ENCODE measurements at places on chromosomes 1 and 21.
A peak's percentile ranks its signal among the peaks of the same experiment; 100 is the strongest.

DNA sequence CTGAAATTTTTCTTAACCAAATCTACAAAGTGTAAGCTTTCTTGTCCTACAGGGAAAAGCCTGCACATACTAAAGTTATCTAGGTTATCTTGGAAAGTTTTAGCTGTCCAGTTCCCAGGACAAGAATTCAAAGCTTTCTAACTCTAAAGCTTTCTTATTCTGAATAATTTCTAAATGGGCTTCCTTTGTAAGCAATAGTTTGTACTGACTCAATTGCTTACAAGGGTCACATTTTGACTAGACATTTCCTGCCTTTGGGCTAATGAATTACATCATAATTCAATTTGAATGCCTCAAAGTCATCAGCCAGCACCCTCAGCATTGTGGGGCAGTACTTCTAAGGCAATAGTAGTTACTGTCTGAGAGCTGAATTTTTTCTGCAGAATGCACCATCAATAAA, 223.0 kb downstream of the LTN1 start:
- peak; percentile 28 for DNase-seq

DNA sequence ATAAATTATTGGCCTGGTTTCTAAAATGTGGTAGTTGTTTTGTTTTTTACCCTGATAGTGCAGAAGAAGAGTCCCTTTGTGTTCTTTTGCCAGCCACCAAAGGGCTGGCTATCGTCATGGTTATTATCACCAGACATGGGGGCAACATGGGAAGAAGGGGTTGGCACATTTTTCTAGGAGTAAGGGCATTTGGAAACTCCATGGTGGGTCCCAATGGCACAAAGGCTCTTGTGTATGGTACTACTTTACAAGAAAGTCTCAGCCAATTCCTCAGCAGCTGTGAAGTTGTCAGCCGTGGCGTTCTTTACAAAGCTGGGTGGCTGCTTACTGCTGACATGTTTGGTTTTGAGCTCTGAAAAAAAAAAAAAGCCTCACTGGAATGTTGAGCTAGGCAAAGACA, 330.4 kb upstream of the ESRRG start:
- DNase-seq: no peak

DNA sequence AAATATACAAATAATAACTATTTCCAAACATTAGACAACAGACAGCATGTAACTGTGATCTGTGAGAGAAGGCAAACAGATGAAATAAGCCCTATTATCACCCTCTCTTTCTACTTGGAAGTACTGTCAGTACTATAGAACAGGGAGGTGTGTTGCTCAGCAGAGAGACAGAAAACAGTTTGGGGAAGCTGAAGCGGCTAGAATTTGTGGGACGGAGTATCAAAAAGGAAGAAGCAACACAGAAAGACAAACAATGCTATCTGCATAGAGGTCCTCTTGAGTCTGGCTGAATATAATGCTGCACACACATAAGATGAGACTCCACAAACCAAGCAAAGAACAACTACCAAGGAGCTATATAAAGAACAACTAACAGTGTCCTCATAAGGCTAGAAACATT, 59.4 kb downstream of the ZZZ3 start:
- DNase-seq: no peak

DNA sequence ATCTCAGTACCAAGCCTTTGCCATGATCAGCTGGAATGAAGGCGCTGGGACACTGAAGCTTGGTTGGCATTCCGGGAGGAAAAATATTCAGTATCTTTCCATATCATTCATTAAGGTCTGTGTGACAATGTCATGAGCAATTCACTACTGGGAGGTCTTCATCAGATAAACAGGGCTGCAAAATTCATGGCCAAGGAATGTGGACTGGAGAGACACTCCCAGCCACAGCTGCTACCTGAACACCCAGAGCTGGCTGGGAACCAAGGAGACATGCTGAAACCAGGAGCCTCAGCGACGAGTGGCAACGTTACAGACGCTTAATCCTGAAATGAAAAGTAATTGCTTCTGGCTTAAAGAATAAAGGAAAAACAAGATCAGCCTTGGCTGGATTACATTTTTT, 30.6 kb upstream of the DDAH1 start:
- DNase-seq: peak; percentile 84

DNA sequence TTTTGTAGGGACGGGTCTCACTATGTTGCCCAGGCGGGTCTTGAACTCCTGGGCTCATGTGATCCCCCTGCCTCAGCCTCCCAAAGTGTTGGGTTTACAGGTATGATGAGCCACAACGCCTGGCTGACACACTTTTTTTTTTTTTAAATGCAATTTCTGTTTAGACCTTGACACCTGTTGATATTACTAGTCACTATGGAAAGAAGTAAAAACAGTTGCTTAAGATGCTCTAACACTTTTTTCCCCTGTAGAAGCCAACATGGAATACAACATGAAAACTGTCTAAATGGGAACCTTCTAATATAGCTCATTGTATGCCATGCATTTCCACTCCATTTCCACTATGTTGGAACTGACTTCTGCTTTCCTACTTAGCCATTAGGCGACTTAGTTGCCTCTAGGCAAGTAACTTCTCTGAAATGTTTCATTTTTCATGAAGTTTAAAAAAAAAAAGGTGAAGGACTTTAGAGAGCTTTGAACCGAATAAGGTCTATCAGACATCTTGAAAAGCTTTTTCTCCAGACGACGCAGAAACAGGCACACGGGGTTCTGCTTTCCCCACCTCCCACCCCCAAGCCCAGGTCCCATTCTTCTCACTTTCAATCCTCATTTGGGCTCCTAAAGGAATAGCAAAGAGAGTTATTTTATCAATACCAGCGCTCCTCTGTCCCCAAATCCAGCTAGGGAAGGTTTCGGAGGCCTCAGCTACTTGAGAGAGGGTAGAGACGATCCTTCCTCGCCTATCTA, 648 bp upstream of the DR1 start:
- no peak for DNase-seq

GRCh38 chr21:42258150-42258884, 39.4 kb downstream of the ABCG1 start:
- peak; percentile 41 for DNase-seq

DNA sequence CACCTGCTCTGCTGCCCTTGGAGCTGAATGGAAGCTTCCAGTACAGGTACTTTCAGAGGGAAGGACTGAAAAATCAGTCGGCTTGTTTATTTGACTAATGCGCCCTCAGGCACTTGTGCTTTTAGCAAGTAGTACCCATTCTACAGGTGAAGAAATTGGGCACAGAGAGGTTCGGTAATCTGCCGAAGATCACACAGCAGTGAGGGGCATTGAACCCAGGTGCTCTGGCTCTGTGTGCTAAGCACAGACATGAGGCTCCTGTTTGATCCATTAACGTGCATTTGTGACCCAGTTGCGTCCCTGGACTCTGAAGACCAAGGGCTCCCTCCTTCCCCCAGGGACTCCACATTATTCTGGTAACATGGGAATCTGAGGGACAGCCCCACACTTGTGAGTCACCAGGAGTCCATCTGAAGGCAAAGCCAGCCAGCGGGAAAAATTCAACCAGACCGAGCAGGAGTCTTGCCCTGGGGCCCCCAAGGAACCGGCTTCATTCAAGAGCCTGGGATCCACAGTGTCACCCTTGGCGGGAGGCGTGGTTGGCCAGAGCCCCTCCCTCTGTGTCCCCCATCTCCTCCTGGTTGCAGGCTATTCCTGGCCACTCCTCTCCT, 192.4 kb upstream of the ARHGEF16 start:
- DNase-seq: no peak

- no peak for DNase-seq
These were observed 2.2 kb upstream of the LAPTM5 start for GRCh38 chr1:30759718-30760281.

GRCh38 chr1:17258758-17259130, 9.8 kb downstream of the PADI3 start:
- no peak for DNase-seq

DNA sequence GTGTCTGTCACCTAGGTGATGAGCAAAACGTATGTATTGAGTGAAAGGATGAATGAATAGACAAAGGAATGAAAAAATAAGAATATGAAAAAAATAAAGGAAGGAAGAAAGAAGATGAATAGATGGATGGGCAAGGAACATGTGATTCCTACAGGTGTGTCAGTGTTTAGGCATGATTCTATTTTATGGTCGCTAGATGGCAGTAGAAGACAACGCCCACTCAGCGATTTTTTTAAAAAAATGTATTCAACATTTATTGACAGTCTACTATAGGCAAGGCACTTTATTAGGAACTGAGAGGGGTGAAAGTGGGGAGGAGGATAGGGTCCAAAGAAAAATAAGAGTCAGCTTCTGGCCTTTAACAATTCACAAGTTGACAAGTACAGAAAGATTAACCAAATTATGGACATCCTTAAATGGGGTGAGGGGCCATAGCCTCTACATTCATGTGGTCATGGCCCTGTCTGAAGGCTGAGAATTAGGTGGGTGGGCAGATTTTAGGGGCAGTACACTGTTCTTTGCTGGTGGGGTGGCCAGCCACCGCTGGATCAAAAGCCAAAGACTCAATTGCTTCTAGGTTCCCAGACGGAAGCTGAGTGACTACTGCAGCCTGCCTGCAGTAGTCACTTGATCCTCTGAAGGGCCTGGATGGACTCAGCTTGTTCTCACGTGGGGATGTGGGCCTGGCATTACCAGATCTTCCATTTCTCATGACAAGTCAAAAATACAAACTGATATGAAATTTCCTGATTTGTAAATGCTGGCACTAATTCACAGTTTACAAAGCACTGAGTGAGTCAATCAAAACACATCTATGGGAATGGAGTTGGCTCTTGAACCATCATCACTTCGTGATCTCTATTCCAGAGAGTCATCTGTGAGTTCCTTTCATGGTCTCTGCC, 83.9 kb downstream of the FASLG start:
- DNase-seq: peak; percentile 41

DNA sequence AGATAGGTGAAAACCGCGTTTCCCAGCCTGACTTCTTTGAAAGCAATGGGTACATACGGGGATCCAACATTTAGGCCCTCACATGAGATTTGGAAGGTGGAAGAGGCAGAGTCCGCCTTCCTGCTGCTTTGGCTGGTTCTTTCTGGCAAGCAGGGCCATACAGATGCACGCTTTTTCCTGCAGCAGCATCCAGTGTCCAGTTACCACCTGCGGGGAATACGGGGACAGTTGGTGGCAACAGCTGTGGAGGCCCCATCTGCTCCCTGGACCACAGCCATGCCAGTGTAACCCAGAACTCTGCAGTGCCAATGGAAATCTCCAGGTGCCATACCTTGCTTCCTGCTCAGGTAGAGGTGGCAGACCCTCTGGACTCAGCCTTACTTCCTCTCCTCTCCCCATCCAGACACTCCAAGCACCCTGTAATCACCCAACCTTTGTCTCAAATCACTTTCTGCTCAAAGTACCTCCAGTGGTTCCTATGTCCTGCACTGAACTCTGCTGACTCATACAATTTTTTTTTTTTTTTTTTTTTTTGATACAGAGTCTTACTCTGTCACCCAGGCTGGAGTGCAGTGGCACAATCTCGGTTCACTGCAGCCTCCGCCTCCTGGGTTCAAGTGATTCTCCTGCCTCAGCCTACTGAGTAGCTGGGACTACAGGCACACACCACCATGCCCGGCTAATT, 68.3 kb downstream of the SLC16A1 start:
- DNase-seq: peak; percentile 26
